ENCODE measurements at places on chromosomes 13 and 19.
A peak's percentile ranks its signal among the peaks of the same experiment; 100 is the strongest.

GRCh38 chr13:113545931-113546516 is 38.5 kb upstream of the TFDP1 start:
- no peak for DNase-seq

GRCh38 chr13:99796175-99796819 is 175.3 kb downstream of the ZIC5 start:
- DNase-seq: no peak

- DNase-seq: no peak
Measured at GRCh38 chr13:48236528-48237353, 3.7 kb downstream of the ITM2B start.

DNA sequence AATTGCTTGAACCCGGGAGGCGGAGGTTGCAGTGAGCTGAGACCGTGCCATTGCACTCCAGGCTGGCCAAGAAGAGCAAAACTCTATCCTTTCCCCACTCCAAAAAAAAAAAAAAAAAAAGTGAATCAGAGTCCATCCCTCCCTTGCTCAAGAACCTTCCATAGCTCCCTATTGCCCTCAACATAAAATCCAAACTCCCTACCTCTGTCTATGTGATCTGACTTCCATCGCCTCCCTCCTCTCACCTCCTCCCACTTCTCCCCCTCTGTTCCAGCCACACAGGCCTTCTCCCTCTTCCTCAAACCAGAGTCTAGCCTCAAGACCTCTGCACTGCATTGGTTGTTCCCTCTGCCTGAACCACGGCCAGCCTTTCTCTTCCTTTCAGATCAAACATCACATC is 10.0 kb upstream of the TLE2 start:
- DNase-seq: no peak

- DNase-seq: no peak
Measured at GRCh38 chr13:109418111-109418510, 368.3 kb downstream of the IRS2 start.

- DNase-seq: no peak
Measured at GRCh38 chr19:16726916-16727315, 7.3 kb downstream of the NWD1 start.

- no peak for DNase-seq
Measured at GRCh38 chr13:52353193-52353592, 52.8 kb downstream of the THSD1 start.

- DNase-seq: no peak
Measured at GRCh38 chr13:24842549-24843274, 78.7 kb downstream of the RNF17 start.

DNA sequence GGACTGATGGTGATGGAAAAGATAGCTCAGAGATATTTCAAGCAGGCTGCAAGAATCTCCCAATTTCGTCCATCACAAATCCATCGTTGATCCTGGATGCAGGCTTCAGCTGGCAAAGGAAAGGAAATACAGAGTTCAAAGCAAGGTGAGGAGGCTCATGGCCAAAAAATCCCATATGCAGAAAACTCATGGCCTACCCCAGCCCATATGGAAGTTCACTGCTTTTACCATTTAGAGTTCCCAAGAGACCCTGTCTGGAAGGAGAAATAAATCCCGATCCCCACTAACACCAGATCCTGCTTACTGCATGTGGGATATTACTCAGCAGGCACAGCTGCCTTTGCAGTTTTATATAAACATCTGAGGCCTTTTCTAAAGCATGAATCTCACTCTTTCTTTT is 412.9 kb upstream of the SPRY2 start:
- DNase-seq: no peak

GRCh38 chr19:16381756-16382401 is 57.3 kb downstream of the KLF2 start:
- peak; percentile 82 for DNase-seq

- no peak for DNase-seq
Measured at GRCh38 chr19:888581-889385, 4.2 kb downstream of the MED16 start.

GRCh38 chr13:51502153-51502651 is 49.4 kb upstream of the INTS6 start:
- DNase-seq: no peak

Data from hypothalamus (tissue), 51 donors.